Activated CD8-positive, alpha-beta memory T cell treated with anti-CD3 and anti-CD28 coated beads for 1 hour (primary cell): ENCODE measurements at places on chromosomes 1 and 21.

DNA sequence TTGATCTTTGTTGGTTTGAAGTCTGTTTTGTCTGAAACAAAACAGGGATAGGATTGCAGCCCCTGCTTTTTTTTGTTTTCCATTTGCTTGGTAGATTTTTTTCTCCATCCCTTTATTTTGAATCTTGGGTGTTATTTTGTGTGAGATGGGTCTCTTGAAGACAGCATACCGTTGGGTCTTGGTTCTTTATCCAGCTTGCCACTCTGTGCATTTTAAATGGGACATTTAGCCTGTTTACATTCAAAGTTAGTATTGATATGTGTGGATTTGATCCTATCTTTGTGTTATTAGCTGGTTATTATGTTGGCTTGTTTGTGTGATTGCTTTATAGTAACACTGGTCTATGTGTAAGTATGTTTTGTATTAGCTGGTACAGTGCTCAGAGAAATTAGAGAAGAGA, 40.9 kb downstream of the GIPC2 start:
- no peak for DNase-seq

- no peak for DNase-seq
Measured at GRCh38 chr1:28282426-28283407, 23.4 kb downstream of the SESN2 start.

DNA sequence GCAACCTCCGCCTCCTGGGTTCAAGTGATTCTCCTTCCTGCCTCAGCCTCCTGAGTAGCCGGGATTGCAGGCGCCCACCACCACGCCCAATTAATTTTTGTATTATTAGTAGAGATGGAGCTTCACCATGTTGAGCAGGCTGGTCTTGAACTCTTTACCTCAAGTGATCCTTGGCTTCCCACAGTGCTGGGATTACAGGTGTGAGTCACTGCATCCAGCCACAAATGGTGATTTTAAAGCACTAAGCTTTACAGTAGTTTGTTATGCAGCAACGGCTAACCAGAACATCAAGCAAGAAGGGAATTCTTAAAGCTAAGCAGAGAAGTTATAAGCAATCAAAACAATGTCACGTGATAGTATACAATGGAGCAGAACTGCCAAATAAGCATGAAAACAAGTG, 65.7 kb downstream of the NVL start:
- DNase-seq: no peak

GRCh38 chr1:78009836-78010235, 5.1 kb downstream of the DNAJB4 start:
- DNase-seq: no peak

- peak; percentile 99 for DNase-seq
Measured at GRCh38 chr1:172532700-172533512, at the start of gene SUCO. Gene SUCO, plus strand, starts transcription at chr1:172533150. Its CDS starts 286 bp downstream, at chr1:172533436.

DNA sequence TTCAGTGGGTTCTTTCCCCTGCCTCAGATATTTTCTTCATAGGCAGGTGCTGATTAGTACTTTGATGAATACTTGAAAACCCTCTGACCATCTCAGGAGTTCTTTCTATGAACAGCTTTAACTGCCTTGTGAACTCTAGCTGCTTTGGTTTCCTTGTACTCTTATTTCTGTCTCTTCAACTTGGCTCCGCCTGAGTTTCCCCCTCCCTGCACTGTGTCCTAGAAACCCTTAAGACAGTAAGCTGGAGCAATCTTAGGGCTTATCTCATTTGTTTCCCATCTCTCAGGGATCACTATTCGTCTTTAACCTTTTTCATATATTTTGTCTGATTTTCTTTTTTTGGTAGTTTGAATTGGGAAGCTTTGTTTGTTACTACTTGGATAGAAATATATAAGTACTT, 99.1 kb downstream of the PKN2 start:
- no peak for DNase-seq

GRCh38 chr1:74375376-74375775, 137.0 kb downstream of the LRRC53 start:
- DNase-seq: no peak

GRCh38 chr1:161994175-161994668, 29.4 kb downstream of the OLFML2B start:
- DNase-seq: no peak

GRCh38 chr21:8993943-8994639, 1527.3 kb upstream of the TPTE start:
- DNase-seq: no peak

DNA sequence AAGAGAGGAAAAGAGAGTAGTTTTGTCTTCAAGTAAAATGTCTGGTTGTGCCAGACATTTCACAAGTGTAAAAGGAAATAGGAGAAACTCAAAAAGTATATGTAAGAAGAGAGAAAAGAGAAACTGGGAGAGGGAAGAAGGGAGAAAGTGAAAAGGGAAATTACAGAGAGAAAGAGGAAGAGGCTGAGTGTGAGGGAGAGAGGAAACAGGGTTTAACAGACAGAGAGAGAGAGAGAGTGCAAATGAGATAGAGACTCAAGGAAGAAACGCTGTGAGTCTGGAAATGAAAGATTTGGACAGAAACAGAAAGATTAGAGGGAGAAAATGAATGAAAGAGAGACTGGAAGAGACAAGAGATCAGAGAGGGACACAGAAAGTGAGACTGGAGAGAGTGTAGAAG, 806.2 kb downstream of the PLA2G4A start:
- no peak for DNase-seq

DNA sequence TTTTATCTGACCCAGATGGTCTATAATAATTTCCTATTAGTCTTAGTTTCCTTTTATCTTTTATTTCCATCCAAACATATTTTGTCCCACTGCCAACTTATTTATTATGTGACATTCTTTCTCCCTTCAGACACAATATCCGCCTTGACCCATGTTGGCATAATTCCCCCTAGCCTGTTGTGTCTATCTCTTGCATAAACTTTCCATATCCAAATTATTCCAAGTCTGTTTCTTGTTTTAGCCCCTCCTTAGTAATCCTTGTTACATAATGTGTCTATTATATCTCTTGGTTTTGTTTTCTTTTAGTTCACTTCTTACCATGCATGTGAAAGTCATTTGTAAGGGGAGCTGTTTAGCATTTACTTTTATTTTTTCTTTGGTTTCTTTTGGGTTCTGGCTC, 81.6 kb upstream of the CACHD1 start:
- no peak for DNase-seq

DNA sequence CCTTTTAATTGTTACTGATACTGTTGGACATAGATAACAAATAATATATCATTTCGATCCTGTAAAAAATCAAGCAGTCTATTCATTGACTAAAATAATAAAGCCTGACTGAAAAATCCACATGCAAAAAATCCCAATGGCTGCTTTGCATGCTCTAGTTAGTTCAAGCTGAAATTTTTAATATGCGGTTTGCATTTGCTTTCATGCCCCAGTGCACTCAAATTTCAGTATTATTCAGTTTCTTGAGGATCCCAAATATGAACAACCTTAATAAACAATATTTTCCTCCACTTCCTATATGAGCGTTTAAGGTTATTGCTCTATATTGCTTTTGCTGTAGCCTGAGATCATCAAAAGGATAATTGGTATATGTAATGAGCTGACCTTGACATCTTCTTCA, 75.1 kb upstream of the DPH5 start:
- no peak for DNase-seq

DNA sequence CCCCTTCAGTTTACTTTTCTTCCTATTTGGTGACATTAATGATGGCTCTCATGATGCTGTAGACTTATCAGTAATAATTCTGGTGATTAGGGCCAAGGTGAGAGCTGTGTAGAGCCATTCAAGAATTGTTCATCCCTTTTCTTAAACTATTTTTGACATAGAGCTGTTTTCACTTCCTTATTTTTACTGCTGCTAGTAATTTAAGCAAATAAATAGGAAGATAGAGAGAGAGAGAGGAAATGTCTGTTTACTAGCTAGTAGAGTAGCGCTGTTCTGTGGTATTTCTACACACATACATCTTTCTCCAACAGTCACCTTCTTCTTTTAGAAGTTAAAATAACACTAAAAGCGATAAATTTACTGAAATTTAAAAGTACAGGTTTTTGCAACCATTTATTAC, 678.0 kb upstream of the ZP4 start:
- DNase-seq: no peak

DNA sequence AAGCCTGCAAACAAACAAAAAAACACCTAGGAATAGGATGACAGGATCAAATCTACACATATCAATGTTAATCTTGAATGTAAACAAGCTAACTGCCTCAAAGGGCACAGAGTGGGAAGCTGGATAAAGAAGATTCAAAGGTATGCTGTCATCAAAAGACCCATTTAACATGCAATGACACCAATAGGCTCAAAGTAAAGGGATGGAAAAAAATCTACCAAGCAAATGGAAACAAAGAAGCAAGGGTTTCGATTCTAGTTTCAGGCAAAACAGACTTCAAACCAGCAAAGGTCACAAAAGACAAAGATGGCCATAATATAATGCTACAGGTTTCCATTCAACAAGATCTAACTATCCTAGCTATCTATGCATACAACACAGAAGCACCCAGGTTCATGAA, 16.2 kb upstream of the OR2T10 start:
- DNase-seq: no peak

DNA sequence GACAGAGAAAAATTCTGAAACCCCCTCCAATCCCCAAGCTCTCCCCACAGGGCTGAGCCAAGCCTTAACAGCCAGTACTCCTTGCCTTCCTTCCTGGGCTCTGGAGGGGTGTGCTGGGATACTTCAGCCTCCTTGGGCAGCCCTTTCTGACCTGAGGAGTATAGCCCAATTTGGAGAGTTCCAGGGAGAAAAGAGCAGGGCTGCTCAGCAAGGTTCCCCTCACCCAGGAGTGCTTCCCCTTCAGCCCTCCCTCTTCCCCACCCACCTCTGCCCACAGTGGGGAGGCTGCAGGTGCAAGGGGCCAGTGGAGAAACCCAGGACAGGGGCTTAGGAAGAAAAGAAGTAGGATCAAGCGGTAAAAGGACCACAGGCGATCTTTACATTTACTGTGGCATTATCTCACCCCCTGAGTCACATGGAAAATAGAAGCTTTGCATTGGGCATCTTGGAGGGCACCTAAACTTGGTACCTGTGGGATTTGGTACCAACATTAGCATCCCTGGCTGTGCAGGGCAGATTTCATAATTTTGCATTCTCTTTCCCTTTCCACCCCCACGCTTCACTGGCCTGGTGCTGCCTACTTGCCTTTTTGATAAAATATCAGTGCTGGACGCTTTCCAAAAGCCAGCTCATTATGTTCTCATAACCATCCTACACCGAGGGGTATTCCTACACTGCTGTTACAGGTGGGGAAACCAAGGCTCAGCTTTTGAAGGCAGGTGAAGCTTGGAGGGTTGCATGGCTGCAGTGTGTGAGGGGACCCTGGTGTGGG, 2.8 kb upstream of the ADORA1 start:
- DNase-seq: no peak

DNA sequence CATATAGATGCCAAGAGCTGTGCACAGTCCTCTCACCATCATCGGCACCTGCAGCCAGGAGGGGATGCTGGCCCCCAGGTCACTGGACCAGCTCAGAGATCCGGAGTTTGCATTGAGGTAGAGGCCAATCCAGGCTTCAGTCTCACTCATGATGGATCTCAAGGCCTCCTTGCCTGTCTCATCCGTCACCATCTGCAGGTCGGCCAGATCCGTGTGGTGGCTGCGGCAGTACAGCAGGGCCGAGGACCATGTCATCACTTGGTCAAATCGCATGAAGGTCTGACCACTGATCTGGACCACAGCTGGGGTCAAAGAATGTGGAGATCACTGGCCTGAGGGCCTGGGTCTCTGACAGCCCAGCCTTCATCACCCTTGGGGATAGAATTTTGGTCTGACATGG, 6.6 kb downstream of the CLEC20A start:
- DNase-seq: no peak

- no peak for DNase-seq
Measured at GRCh38 chr1:75245239-75245638, 111.1 kb downstream of the LHX8 start.

- DNase-seq: no peak
Measured at GRCh38 chr1:174982971-174983689, 16.6 kb upstream of the CACYBP start.

GRCh38 chr21:32994305-32994704, 31.4 kb upstream of the OLIG2 start:
- DNase-seq: no peak

DNA sequence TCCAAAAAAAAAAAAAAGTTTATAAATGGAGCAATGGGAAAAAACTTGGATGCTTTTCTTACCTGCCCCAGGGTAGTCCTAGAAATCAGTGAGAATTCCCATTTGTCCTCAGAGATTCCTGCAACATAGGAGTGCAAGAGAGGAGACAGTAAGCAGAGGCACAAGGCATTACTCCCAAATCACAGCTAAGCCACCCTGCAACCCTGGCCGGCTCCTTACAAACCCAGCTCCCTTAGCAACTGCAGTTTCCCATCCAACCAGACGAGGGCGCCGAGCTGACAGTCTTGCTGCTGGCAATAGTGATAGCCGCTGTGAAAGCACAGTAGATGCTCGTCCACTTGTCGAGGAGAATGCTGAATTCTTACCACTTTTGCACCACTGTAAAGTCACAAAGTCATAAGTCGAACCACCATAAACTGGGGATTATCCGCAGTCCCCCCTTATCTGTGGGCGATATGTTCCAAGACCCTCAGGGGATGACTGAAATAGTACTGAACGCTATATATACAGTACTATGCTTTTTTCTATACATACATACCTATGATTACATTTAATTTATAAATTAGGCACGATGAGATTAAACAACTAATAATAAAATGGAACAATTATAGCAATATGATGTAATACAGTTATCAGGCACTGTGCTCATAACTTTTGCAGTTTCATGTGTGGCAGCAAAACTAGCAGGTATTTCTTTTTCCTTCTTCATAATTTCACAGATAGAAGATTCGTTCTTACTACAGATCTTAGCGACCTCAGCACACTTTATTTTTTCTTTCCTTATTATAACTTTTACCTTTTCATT, 6.0 kb upstream of the PITHD1 start:
- DNase-seq: peak; percentile 77

GRCh38 chr1:116877141-116877818, 32.4 kb upstream of the PTGFRN start:
- DNase-seq: no peak
